Kidney epithelial cell (primary cell): ENCODE measurements at places on chromosomes 3 and 15. TPM values are rescaled to one million over a fixed set of nuclear protein-coding genes. Genes with fewer than 3 reads are reported as not detected.
A peak's percentile ranks its signal among the peaks of the same experiment; 100 is the strongest.

Gene CEP19
- 1.0 and 3.1 TPM in 2 replicates for total RNA-seq

- no peak for DNase-seq
Observed at GRCh38 chr15:65323071-65323511, 18.6 kb downstream of the RNU5B-1 start.

Gene CEP97
- total RNA-seq = 7.5 and 9.7 TPM in 2 replicates

- DNase-seq = no peak
Observed at GRCh38 chr15:49889536-49889935, 229.5 kb downstream of the ATP8B4 start.

GRCh38 chr3:197430934-197431333, 124.8 kb downstream of the BDH1 start:
- DNase-seq = no peak

DNA sequence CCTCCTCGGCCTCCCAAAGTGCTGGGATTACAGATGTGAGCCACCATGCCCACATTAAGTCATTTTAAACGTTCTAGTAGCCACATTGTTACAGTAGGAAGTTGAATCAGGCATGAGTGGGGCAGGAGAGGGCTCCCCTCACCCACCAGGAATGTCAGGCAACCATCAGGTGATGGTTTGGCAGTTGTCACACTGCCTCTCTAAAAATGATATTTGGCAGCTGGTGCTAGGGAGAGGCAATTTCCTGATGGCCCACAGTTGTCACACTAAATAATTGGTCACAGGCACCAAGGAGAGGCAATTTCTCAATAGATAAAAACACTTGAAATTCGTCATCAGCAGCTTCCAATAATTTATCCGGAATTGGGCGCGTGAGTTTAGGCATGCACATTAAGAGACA, 79.2 kb upstream of the ABHD2 start:
- DNase-seq = no peak

DNA sequence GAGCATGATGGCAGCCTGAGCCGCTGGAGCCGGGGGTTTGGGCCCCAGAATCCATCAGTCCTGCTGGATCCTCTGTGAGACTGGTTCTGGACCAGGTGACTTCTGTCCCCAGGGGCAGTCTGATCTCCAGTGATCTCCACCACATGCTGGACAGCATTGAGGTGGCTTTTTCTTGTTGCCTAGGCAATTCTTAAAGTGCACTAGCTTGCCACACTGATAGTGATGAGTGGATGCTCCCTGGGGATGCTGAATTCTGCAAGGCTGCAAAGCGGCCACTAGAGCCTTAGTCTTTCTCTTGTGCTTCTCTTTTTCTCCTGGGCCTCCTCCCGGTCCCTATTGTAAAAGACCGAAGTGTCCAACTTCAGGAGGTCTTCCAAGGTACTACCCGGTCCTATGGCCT, 70.4 kb upstream of the ATP11B start:
- DNase-seq = no peak

DNA sequence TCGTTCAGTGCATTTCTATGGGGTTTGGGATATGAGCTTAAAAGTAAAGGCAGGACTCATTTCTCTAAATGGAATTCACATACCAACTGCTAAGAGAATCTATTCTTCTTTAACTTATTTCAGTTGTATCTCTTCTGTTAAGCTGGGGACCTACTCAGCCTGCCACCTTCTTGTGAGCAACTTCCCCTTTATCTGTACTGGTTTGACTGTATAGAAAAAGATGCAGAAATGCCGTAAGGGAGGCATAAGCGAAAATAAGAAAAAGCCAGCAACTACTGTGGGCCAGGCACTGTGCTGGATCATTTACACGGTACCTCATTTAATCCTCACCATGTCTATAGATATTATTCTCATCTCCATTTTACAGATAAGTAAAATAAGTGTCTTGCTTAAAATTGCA, 38.4 kb downstream of the RBMS3 start:
- DNase-seq = no peak

DNA sequence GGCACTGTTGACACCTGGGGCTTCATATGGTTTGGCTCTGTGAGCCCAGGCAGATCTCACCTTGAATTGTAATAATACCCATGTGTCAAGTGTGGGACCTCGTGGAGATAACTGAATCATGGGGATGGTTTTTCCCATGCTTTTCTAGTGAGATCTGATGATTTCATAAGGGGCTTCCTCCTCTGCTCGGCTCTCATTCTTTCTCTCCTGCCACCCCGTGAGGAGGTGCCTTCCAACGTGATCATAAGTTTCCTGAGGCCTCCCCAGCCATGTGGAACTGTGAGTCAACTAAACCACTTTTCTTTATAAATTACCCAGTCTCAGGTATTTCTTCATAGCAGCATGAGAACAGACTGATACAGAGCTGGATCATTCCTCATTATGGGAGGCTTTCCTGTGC, 655.9 kb upstream of the ADAMTS9 start:
- peak; percentile 25 for DNase-seq

DNA sequence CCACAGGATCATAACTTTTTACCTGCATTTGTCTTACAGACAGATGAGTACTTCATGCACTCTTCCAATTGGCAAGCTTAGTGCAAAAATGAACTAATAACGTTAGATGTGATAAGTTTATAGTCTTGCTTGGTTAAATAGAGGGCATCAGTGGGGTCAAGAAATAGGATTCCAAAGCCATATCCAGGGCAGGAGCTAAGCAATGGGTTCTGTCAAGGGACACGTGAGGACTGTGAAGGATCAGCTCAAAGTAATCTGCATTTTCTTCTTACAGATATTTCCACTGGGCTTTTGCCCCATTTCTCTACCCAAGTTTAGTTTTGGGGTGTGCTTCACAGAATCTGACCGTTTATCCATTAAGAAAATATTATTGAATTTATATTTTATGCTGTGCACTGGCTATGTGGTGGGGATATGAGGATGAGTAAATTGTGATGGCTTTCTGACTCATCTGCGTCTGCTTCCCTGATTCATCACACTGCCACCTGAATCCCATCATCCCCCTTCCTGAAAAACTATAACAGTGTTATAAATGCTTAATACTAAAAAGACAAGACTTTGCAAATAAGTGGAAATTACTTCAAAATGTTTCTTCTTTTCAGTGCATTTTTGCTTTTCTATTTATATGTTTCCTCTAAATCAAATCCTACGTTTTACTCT, 17.5 kb downstream of the PPP2R3A start:
- no peak for DNase-seq

DNA sequence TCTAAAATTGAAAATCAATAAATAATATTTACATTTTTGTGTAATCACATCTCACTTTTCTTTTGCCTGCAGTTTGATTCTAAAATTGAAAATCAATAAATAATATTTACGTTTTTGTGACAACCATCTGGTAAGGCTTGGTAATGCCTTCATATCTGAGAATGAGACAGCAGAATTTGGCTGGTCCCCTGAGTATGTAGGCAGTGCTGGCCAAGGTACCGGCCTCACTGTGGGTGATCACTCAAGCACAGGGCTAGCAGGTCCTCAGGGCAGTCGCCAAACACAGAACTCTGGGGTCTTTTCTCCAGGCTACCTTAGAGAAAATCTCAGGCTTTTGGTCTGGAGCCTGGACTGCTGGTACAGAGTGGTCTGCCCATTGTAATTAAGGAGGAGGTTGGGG, 26.2 kb downstream of the RTP3 start:
- no peak for DNase-seq

Gene GASK1A
- total RNA-seq = 1.0 and 2.3 TPM in 2 replicates

Gene IQCF5
- not detected in 2 replicates for total RNA-seq

- DNase-seq = no peak
Observed at GRCh38 chr3:71962561-71963240, 177.8 kb upstream of the PROK2 start.

DNA sequence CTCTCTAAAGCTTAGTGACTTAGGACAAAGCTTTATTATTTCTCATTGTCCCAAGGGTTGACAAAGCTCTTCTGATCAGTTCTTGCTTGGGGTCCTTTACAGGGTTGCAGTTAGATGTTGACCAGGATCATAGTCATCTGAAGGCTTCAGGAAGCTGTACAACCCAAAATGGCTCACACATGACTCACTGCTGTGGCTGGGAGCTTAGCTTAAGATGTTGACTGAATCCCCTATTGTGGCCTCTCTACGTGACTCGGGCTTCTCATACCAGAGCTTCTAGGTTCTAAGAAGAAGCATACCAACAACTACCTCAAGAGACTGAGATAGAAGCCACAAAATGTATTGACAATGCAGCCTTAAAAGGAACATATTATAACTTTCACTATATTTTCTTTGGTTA, 569.6 kb upstream of the ROBO2 start:
- peak; percentile 51 for DNase-seq

Gene MLF1
- 12.8 and 20.4 TPM in 2 replicates for total RNA-seq

- DNase-seq = no peak
Observed at GRCh38 chr3:14534516-14535191, 5.5 kb downstream of the GRIP2 start.

DNA sequence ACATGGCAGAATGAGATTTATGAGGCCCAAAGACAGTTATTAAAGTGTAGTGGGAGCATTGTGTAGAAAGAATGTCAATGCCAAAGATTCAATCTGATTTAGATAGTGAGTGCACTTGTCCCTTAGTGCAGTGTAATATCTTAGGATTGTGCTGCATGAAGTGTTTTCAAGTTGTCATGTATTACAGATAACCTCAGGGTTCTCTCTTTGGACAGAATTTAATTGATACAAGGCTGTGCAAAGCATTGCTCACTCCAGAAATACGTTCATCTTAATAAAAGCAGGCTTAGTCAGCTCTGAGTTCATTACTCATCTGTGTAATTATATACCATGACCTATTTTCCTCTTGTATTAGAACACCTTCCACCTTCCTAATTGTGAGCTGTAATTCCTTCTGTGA, 16.0 kb upstream of the GPR171 start:
- peak; percentile 72 for DNase-seq

Gene PAK6
- 15.3 and 17.7 TPM in 2 replicates for total RNA-seq

- no peak for DNase-seq
Observed at GRCh38 chr15:68187559-68187958, 17.6 kb downstream of the CALML4 start.

- no peak for DNase-seq
Observed at GRCh38 chr3:33174711-33175414, 43.7 kb downstream of the SUSD5 start.

Gene UNC13C
- total RNA-seq = 0.14 and 0.21 TPM in 2 replicates

DNA sequence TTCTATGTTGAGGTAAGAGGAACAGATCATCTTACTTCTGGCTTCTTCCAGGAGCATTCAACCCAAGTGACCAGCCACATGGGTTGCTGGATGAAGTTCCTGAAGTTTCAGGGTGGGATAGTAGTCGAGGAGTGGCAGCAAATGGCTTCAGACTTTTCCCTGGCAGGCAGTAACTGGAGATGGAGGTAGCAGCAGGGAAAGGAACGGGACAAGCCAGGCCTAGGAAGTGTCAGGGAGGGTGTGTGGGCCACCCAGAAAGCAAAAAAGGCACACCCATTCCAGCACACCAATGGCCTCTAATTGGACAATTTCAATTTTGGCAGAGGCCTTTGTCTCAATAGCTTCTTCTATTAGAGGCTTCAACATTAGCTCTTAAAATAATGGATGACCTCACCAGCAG, 498.6 kb upstream of the ATP11B start:
- DNase-seq = no peak

DNA sequence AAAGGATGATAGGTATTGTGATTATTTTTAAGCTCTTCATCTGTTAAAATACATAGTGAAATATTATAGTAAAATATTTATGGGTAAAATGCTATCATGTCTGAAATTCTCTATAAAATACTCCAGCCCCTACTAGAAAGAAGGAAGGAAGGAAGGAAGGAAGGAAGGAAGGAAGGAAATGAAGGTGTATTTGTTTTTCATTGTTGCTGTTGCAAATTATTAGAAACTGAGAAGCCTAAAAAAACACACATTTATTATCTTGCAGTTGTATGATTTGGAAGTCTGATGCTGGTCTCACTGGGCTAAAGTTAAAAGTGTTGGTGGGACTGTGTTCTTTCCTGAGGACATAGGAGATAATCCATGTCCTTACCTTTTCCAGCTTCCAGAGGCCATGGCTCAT, 47.6 kb upstream of the CLSTN2 start:
- no peak for DNase-seq
